ENCODE measurements at places on chromosomes 2 and 18.

DNA sequence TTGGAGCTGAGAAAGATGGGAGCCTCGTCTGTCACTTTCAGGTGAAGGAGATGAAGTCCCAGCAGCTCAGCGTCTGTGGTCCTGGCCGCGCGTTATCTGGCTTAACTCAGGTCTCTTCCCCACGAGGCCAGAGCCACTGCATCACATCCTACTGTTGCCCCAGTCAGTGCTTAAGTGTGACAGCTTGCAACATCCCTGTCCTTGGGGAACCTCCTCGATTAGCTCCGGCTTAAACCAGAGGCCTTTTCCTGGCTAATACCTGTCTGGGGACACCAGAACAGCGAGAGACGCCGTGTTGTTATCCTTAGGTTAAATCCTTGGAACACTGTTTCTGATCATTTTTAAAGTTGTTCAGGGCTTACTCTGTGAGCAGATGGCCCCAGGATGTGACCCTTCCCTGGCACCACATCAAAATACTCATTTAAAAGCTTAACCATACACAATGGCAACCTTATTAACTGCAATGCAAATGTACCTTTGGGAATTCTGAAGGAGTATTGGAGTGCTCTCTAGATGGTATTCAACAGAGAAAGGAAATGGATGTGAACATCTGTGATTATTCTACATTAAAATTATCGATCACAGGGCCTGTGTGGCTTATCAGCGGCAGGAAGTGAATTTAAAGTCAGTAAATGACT, 61.2 kb upstream of the SPP2 start:
- no peak for DNase-seq

- DNase-seq = peak; percentile 12
Observed at GRCh38 chr2:18149660-18150246, 271.3 kb downstream of the KCNS3 start.

DNA sequence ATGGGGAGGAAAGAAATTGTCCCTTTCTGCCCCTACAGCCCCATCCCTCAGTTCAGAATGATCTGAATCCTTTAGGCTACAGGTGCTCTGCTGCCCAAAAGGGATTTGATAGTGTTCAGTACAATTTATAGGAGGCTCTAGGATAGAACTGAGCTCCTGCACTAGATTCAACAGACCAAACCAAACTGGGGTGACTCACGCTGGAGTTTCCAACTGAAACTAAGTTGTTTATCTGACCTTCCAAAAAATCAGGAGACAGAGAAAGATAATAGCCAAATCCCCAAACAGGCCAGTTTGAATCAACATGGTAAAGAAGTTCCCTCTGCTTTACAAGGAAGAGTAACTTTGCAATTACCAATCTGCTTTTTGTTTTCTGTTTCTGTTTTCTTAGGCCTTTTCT, 72.7 kb upstream of the MBOAT2 start:
- no peak for DNase-seq

DNA sequence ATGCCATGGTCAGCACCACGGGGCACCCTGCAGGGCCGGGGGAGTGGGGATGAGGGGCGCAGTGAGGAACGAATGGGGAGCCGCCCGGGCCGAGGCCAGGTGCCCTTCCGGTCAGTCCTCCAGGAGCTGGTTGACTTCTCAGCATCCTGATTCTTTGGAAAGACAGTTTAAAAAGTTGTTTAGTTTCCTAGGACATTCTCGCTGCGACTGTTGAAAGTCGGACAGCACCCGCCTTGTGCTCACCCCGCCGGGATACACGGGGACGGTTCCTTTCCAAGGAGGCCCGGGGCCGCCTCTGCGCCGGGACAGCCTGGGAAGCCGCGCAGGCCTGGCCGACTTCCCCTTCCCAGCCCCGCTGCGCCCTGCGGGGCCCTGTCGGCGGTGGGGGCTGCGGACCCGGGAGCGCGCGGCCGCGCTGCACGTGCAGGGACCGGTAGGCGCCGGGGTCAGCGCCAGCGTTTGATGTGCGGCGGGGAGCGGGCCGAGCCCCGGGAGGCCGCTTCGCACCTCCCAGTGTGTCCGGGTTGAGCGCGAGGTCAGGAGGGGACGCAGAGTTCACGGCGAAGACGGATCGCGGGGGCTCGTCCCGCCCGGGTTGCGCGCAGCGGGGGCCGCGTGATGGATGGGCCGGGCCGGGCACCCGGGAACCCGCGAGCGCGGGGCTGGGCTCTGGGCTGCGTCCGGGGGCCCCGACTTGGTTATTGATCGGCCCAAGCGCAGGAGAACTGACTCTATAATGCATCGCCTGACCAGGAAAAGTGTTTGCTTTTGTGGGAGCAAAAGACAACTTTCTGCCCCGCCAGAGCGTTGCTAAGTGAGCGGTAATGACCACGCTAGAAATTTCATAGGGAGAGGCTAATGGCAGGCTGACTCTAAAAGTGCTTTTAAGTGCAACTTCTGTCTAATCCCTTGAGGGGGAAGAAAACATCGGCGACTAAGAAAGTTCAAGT, 28.0 kb upstream of the SMIM21 start:
- no peak for DNase-seq

DNA sequence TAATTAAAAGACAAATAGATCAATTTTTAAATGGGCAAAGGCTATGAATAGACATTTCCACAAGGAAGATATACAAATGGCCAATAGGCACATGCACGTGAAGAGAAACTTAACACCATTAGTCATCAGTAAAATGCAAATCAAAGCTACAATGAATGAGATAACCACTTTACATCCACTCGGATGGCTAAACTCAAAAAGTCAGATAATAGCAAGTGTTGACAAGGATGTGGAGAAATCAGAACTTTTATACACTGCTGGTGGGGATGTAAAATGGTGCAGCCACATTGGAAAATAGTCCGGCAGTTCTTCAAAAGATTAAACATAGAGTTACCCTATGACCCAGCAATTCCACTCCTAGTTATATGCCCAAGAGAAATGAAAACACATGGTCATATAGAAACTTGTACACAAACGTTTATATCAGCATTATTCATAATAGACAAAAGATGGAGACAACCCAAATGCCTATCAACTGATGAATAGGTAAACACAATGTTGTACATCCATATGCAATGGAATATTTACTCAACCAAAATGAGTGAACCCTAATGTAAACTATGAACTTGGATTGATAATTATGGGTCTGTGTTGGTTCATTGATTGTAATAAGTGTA, 51.1 kb downstream of the SMAD7 start:
- no peak for DNase-seq

DNA sequence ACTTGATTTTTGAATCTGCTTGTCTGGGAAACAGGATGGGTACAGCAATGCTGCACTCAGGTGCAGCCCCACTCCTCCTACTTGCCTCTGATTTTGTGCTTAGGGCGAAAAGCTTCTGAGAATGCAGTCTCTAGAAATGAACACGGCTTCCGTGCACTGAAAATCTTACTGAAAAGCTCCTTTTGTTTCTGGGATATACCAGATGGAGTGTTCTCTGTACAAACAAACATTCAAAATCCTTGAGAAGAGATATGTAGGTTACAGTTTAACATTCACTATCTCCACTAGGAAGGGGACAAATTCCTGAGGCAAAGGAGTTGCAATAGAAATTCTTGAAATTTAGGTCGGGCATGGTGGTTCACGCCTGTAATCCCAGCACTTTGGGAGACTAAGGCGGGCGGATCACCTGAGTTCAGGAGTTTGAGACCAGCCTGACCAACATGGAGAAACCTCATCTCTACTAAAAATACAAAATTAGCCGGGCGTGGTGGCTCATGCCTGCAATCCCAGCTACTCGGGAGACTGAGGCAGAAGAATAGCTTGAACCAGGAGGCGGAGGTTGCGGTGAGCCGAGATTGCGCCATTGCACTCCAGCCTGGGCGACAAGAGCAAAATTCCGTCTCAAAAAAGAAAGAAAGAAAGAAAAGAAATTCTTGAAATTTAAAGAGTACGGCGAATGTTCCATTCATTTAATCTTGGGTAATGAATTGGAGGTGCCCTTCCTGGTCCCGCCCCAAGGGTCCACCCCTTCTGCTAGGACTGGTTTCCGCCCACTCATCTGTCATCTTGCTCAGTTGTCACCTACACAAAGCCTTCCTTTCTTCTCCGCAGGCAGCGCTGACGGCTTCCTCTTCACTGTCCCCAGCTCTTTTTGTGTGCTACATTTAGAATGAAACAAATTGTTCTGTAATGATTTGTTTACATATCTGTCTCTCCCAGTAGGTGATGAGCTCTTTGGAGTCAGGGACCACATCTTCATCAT, 92.4 kb downstream of the SOCS6 start:
- no peak for DNase-seq

GRCh38 chr2:2230433-2230817, 100.7 kb downstream of the MYT1L start:
- DNase-seq = no peak

GRCh38 chr2:105929516-105929915, 184.8 kb downstream of the NCK2 start:
- DNase-seq = no peak

GRCh38 chr2:238132463-238133450, 5.7 kb upstream of the KLHL30 start:
- no peak for DNase-seq

- no peak for DNase-seq
Observed at GRCh38 chr2:195711478-195711877, 54.5 kb downstream of the SLC39A10 start.

DNA sequence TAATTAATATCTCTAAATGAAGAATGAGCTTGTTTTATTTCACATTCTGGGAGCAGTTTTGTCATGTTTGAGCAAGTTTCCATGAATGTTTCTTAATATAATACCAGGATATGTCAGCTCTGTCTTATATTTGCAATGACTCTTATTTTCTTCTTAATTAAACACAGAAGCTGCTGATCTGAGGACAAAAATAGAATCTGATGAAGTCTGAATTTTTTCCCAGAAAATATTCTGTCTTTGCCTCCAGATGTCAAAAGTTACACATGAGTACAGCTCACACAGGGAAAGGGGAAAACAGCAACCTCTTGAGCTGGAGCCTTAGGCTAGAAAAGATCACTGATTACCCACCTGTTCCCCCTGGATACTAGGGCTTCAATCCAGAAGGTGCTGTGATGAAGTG, 606.6 kb upstream of the SYT4 start:
- DNase-seq = no peak

GRCh38 chr2:231099918-231100317, 24.9 kb downstream of the HTR2B start:
- DNase-seq = no peak

All from SW 1271 (cell line).